ENCODE measurements at places on chromosomes 1 and 21. TPM values are rescaled to one million over a fixed set of nuclear protein-coding genes. Genes with fewer than 3 reads are reported as not detected.

- no peak for DNase-seq
- H3K4me1 ChIP-seq = no peaks in the 10 kb centered on the region
- no peak overlapping the region for H3K27ac ChIP-seq
- H3K4me3 ChIP-seq = no peak overlapping the region
- H3K27me3 ChIP-seq = no peaks in the 10 kb centered on the region
Observed at GRCh38 chr21:26754853-26755252, 90.4 kb downstream of the ADAMTS1 start.

Gene DMRTA2
- not detected for total RNA-seq

Gene C4BPB
- 1.2 TPM for total RNA-seq

DNA sequence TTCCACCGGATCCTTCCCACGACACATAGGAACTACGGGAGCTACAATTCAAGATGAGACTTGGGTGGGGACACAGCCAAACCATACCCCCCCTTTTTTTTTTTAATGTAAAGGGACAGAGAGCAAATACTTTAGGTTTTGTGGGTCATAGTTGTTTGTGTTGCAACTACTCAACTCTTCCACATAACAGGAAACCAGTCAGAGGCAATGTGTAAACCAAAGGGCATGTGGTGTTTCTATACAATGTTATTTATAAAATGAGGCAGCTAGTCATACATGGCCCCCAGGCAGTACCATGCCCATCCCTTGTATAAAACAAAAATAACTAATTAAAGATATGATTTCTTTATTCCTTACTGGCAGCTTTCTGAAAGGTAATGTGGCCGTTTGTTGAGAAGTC, 845.4 kb upstream of the ADAMTS5 start:
- DNase-seq = no peak
- H3K36me3 ChIP-seq = no peaks in the 10 kb centered on the region
- no peak overlapping the region for H3K4me3 ChIP-seq
- no peak overlapping the region for H3K27ac ChIP-seq
- no peaks in the 10 kb centered on the region for H3K4me1 ChIP-seq
- no peaks in the 10 kb centered on the region for H3K27me3 ChIP-seq

DNA sequence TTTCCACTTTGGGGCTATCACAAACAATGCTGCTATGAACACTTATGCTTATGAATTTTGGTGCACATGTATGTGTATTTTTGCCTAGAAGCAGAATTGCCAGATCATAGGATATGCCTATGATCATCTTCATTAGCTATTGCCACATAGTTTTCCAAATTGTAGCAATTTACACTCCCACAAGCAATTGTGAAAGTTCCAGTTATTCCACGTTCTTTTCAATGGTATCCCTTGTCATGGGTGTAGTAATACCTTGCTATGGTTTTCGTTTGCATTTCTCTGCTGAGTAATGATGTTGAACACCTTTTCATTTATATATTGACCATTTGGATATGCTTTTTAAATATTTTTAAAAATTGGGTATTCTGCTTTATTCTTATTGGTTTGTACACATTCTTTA, 82.6 kb downstream of the MTR start:
- H3K4me1 ChIP-seq = no peaks in the 10 kb centered on the region
- no peaks in the 10 kb centered on the region for H3K27me3 ChIP-seq
- H3K36me3 ChIP-seq = peaks cover 19% of the 10 kb centered on the region

- H3K27me3 ChIP-seq = peaks cover 42% of the 10 kb centered on the region
- H3K4me3 ChIP-seq = no peak overlapping the region
- H3K4me1 ChIP-seq = peaks cover 20% of the 10 kb centered on the region
Observed at GRCh38 chr1:46547481-46548383, 3.7 kb downstream of the KNCN start.

- H3K27ac ChIP-seq = no peak overlapping the region
- no peak for DNase-seq
- no peaks in the 10 kb centered on the region for H3K36me3 ChIP-seq
- H3K4me3 ChIP-seq = no peak overlapping the region
- peaks cover 4% of the 10 kb centered on the region for H3K4me1 ChIP-seq
Observed at GRCh38 chr1:76508871-76509270, 358.4 kb upstream of the ST6GALNAC5 start.

Gene TMPRSS15
- not detected for total RNA-seq

DNA sequence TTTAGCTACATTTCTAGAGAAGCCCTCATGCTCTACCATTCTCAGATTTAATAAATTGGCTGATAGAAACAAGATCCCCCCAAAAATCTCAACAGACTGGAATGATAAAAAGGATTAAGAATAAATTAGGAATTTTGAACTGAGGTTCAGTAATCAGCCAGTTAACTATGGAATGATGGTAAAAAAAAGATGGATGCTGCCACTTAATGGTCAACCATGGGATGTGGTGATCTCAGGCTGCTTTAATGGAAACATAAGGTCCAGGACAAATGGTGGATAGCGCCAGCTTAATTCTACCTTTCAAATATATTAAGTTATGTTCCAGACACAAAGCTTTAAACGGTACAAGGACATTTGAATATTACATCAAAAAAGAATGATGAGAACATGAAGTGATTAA, 49.9 kb downstream of the CCN1 start:
- H3K27me3 ChIP-seq = no peaks in the 10 kb centered on the region
- DNase-seq = no peak
- H3K4me3 ChIP-seq = no peak overlapping the region
- H3K27ac ChIP-seq = no peak overlapping the region
- no peaks in the 10 kb centered on the region for H3K4me1 ChIP-seq
- H3K36me3 ChIP-seq = peaks cover 12% of the 10 kb centered on the region

Gene PTPN7
- 228 TPM for total RNA-seq

GRCh38 chr21:31180256-31181081, 142.2 kb upstream of the KRTAP19-8 start:
- H3K36me3 ChIP-seq = peaks cover 45% of the 10 kb centered on the region
- H3K4me1 ChIP-seq = peaks cover 74% of the 10 kb centered on the region
- DNase-seq = no peak
- H3K27me3 ChIP-seq = no peaks in the 10 kb centered on the region
- peak overlapping the region; percentile 55 for H3K4me3 ChIP-seq
- peak overlapping the region; percentile 87 for H3K27ac ChIP-seq

Gene ADORA3
- 0.18 TPM for total RNA-seq

DNA sequence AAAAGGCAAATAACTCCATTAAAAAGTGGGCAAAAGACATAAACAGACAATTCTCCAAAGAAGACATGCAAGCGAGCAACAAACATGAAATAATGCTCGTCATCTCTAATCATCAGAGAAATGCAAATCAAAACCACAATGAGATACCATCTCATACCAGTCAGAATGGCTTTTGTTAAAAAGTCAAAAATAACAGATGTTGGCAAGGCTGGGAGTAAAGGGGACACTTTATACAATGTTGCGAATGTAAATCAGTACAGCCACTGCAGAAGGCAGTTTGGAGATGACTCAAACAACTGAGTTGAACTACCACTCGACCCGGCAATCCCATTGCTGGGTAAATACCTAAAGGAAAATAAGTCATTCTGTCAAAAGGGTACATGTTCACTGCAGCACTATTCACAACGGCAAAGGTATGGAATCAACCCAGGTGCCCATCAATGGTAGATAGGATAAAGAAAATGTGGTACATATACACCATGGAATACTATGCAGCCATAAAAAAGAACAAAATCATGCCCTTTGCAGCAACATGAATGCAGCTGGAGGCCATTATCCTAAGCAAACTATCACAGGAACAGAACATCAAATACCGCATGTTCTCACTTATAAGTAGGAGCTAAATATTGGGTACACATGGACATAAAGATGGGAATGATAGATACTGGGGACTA, 25.9 kb downstream of the TSPAN2 start:
- peak; percentile 44 for DNase-seq
- peak overlapping the region; percentile 96 for H3K27ac ChIP-seq
- H3K27me3 ChIP-seq = no peaks in the 10 kb centered on the region
- H3K4me1 ChIP-seq = peaks cover 46% of the 10 kb centered on the region

GRCh38 chr1:67226688-67227087, 60.4 kb downstream of the IL23R start:
- peaks cover 7% of the 10 kb centered on the region for H3K4me1 ChIP-seq
- H3K27me3 ChIP-seq = no peaks in the 10 kb centered on the region
- H3K27ac ChIP-seq = no peak overlapping the region
- no peak overlapping the region for H3K4me3 ChIP-seq
- no peak for DNase-seq

- DNase-seq = no peak
- no peaks in the 10 kb centered on the region for H3K36me3 ChIP-seq
- peaks cover 15% of the 10 kb centered on the region for H3K4me1 ChIP-seq
- H3K4me3 ChIP-seq = no peak overlapping the region
- no peak overlapping the region for H3K27ac ChIP-seq
Observed at GRCh38 chr1:76153841-76154205, 79.3 kb downstream of the ST6GALNAC3 start.

GRCh38 chr1:230107941-230108340, 40.9 kb downstream of the GALNT2 start:
- H3K4me3 ChIP-seq = no peak overlapping the region
- H3K27me3 ChIP-seq = no peaks in the 10 kb centered on the region
- DNase-seq = no peak
- no peaks in the 10 kb centered on the region for H3K36me3 ChIP-seq
- peaks cover 85% of the 10 kb centered on the region for H3K4me1 ChIP-seq

Gene NLRP3
- total RNA-seq = 0.40 TPM

GRCh38 chr1:186865857-186866256, 37.1 kb downstream of the PLA2G4A start:
- H3K4me3 ChIP-seq = no peak overlapping the region
- DNase-seq = no peak
- no peaks in the 10 kb centered on the region for H3K36me3 ChIP-seq

Gene PFKFB2
- 1.5 TPM for total RNA-seq

Gene SNAP47
- 55.3 TPM for total RNA-seq

Gene RAD54L
- 43.9 TPM for total RNA-seq

Gene ZNF648
- total RNA-seq = not detected

GRCh38 chr21:38219049-38219628, 37.7 kb upstream of the KCNJ15 start:
- peaks cover 3% of the 10 kb centered on the region for H3K36me3 ChIP-seq
- peak; percentile 49 for DNase-seq
- no peak overlapping the region for H3K4me3 ChIP-seq
- H3K4me1 ChIP-seq = no peaks in the 10 kb centered on the region

DNA sequence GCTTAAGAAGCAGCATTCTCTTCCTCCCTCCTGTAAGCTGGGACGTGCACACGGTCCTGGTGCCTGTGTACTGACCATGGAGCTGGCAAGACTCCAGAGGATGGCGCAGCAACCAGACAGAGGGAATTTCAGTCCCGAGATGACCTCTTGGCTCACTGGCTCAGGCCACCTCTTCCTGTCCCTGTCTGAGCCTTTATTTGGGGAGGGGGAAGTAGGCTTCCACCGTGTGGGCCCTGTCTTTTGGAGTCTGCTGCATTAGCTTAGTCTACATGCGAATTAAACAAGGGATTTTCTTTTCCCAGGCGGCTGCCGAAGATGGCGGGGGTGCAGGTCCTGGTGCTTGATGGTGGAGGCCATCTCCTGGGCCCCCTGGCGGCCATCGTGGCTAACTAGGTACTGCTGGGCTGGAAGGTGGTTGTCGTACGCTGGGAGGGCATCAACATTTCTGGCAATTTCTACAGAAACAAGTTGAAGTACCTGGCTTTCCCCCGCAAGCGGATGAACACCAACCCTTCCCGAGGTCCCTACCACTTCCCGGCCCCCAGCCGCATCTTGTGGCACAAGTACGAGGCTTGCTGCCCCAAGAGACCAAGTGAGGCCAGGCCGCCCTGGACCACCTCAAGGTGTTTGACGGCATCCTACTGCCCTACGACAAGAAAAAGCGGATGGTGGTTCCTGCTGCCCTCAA, 10.2 kb downstream of the IL24 start:
- no peak for DNase-seq
- H3K4me1 ChIP-seq = peaks cover 58% of the 10 kb centered on the region
- no peak overlapping the region for H3K4me3 ChIP-seq
- H3K36me3 ChIP-seq = peaks cover 71% of the 10 kb centered on the region
- no peaks in the 10 kb centered on the region for H3K27me3 ChIP-seq
- H3K27ac ChIP-seq = no peak overlapping the region

- H3K27ac ChIP-seq = no peak overlapping the region
- no peaks in the 10 kb centered on the region for H3K4me1 ChIP-seq
- DNase-seq = no peak
- no peaks in the 10 kb centered on the region for H3K27me3 ChIP-seq
Observed at GRCh38 chr1:39136638-39137037, 67.9 kb upstream of the MACF1 start.

- H3K4me3 ChIP-seq = no peak overlapping the region
- peak overlapping the region; percentile 56 for H3K27ac ChIP-seq
- H3K27me3 ChIP-seq = peaks cover 10% of the 10 kb centered on the region
- H3K4me1 ChIP-seq = peaks cover 16% of the 10 kb centered on the region
- H3K36me3 ChIP-seq = peaks cover 4% of the 10 kb centered on the region
Observed at GRCh38 chr1:165629848-165630628, 996 bp upstream of the MGST3 start.

DNA sequence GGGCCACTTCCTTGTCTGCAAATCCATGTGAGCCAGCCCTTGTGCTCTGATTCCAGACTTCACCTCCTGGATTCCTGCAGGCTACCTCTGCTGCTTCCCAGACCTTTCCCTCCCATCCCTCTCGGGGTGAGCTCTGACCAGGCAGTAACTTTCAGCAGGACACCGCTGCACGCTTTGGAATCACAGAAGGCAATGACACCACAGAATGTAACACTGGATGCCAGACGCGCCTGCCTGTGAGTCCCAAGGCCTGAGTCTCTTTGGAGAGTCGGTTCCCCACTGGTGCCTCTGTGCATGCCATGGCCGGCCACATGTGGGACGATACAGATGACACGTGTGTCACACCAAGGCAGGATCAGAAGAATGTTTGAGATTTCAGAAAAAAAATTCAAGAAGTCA, 89.7 kb upstream of the ERRFI1 start:
- no peak overlapping the region for H3K27ac ChIP-seq
- H3K27me3 ChIP-seq = no peaks in the 10 kb centered on the region
- H3K4me3 ChIP-seq = no peak overlapping the region
- H3K36me3 ChIP-seq = no peaks in the 10 kb centered on the region
- peaks cover 7% of the 10 kb centered on the region for H3K4me1 ChIP-seq

DNA sequence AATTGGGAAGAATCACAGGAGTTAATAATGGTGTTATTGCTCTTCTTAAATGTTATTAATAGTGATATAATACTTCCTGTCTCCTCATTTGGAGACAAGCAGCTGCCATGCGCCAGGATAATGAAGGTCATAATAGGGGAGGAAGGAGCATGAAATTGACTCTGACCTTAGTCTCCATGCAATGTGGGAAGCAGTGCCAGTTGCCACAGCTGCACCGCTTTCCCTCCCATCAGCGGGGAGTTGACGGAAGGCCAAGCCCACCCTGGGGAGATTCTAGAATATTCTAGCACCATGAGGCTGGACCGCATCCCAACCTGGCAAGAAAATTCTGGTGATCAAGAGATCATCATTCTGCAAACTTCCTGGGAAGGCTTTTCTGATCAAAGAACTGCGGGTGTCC, 11.0 kb upstream of the OLIG1 start:
- H3K36me3 ChIP-seq = no peaks in the 10 kb centered on the region
- H3K4me1 ChIP-seq = no peaks in the 10 kb centered on the region
- no peak for DNase-seq
- peaks cover 43% of the 10 kb centered on the region for H3K27me3 ChIP-seq

All from activated CD4-positive, alpha-beta memory T cell treated with anti-CD3 and anti-CD28 coated beads, Interleukin-2, amount 10 ng/mL, durations not matched to agents 7 days and 5 days (primary cell).